ENCODE measurements at places on chromosomes 12 and 14. TPM values are rescaled to one million over a fixed set of nuclear protein-coding genes. Genes with fewer than 3 reads are reported as not detected.

The IRAK4 gene
- total RNA-seq = 68.8 TPM

The FZD10 gene
- 0.68 TPM for total RNA-seq

The CCDC91 gene
- total RNA-seq = 26.6 TPM

The SPSB2 gene
- 9.2 TPM for total RNA-seq

The FGF23 gene
- not detected for total RNA-seq

The OTOGL gene
- 0.81 TPM for total RNA-seq

The RFX4 gene
- not detected for total RNA-seq

DNA sequence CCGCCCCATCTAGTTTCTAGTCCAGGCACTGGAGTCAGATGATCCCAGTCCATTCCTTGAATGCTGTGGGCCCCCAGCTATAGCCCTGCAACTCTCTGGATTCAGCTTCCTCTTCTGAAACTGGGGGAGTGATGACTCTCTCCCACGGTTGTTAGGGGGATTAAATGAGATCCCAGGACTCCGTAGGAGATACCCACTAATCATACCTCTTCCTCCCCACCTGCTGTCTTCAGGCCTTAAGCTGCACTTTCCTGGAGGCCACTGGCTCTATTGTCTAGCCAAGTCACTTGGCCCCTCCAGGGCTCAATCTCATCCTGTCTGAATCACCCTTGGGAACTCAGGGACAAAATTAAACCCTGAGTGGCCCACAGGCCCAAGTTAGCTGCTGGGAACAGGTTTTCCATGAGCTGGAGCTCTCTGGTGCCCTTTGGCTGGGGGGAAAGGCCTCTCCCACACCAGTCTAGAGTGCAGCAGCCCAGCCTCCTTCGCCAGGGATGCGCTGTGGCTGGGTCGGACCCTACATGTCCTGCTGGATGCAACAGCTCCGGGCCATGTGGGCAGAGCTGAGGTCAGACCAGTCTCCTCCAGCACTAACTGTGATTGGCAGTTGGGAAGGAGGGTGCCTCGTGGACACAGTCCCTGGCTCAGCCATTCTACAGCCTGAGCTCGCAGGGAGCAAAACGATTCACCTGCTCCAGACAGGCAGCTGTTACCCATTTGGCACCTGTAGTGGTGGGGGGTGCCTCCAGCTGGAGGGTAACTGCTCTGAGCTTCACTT is 6.0 kb upstream of the ASB2 start:
- no peak for DNase-seq

DNA sequence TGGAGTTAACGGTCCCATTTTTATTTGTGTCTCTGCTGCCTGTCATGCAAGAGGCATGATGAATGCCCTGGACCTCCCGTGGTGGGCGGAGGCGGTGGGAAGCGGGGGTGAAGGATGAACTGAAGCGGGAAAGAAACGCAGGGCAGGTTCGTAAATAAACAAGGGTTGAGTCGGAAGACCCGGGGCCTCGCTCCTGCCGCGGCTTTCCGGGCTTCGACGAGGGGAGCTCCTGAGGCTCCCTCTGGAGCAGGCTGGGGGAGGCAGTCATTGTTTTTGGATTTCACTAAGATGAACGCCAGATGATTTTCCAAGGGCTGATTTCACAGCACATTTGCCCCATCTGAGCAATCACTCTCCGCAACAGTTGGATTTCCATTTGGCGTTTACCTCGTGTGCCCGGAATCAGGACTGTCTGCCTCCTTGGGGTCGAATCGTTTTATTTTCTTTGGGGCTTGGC is 130.2 kb downstream of the SLC38A6 start:
- no peak for DNase-seq

GRCh38 chr12:56590237-56590830 is 39.8 kb downstream of the BAZ2A start:
- no peak for DNase-seq

- DNase-seq = no peak
Observed at GRCh38 chr14:50301914-50302313, 10.1 kb downstream of the L2HGDH start.

DNA sequence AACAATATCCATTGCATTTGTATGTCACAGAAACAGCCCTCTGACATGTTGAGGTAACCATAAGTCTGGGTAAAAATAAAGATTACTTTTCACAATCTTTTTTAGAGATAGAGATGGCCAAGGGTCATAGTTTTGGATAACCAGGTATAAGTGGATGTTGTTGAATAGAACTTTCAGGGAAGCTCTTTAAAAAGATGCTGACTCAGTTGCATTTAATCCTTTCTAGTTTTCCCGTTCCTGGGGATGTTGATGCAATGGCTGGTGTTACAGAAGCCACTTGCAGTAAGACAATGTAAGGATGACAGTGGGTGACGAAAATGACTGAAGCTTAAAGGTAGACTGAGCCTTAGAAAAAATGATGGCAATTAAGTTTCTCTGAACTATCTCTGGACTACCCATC is 1473.7 kb downstream of the AACS start:
- DNase-seq = no peak

DNA sequence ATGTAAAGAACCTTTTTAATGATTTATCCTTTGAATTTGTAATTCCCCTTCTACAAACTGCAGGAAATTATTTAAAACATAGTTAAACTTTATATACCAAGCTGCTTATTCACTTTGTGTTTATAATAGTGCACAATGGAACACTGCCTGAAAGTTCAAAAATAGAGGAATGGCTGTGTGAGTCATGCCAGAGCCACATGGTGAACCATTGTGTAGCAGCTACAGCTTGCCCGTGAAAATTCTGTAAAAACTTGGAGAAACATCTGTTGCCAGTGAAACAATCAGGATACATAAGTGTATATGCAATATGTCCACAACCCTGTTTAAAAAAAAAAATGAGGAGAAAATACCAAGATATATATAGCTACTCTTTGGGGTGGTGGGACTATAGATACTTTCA is 59.5 kb downstream of the VEZT start:
- DNase-seq = no peak

DNA sequence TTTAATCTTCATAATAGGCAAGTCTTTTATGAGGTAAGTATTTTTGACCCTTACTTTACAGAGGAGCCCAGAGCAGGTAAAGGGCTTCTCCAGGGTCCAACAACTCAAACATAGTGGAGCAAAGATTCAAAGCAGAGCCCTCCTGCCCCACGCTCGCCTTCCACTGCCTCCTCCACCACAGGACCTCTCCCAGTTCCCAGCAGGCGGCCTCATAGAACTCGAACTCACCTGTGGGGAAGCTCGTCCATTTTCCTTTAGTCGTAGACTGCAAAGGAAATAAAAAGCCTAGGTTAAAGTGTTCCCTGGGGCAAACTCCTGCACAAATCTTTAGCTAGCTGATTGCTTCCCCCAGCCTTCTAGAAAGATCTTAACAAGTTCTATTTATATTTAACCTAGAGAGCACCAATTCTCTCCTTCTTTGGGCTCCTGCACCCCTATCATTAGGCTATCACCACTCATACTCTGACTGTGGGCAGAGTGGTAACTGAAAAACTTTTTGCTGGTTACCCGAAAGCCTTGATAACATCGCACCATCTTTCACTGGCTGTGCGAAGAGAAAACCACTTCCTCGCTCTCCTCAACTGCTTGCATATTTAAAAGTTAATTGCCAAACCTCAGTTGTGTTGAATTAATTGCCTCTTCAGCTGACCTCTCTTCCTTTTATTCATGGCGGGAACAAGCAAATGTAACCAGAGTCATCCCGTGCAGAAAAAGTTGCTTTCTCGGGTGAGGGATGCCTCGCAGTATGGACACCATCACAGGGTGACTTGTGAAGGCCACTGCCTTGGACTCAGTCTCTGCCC is 299.6 kb downstream of the DPF3 start:
- no peak for DNase-seq

DNA sequence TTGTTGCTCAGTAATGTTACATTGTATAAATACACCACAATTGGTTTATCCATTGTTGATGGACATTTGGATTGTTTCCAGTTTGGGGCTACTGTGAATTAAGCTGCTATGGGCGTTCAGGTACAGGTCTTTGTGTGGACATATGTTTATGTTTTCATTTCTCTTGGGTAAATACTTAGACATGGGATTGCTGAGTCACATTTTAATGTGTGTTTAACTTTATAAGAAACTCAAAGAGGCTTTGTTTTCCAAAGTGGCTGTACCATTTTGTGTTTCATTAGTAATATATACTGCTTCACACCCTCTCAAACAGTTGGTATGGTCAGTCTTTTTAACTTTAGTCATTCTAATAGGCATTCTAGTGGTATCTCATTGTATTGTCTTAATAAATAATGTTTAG is 225.0 kb downstream of the SPTSSA start:
- DNase-seq = no peak

DNA sequence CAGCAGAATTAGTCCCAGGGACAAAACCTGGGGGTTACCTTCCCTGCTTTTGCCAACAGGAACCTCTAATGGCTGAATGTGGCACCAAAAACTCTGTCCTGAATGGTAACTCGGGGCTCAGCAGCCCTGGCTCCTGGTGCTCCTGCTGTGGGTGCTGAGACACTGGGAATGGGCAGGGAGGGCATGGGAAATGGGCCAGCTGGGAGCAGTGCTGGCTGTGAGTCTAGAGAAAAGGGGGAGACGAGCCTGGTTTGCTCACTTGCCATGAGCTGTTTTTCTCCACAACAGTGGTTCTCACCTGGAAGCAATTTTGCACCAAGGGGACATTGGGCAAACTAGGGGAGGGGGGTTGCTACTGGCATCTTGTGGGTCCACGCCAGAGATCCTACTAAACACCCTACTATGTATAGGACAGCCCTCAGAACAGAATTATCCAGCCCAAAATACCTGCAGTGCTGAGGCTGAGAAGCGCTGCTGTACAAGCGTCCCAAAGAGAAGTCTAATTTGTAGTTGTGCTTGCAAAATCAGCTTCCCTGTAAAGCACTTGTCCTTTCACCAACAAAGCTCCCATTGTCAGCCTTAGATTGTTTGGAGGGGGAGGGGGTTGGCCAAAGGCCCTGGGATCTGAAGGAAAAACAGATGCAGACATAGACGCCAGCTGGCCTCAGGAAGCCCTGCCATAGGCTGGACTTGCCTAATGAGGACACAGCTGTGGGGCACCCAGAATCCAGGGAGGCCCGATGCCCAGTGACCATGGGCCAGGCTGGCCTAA is 3.6 kb downstream of the LRRC74A start:
- no peak for DNase-seq

GRCh38 chr14:39033371-39033770 is 69.7 kb downstream of the SEC23A start:
- no peak for DNase-seq

- DNase-seq = no peak
Observed at GRCh38 chr12:80472911-80473500, 29.0 kb downstream of the PTPRQ start.

DNA sequence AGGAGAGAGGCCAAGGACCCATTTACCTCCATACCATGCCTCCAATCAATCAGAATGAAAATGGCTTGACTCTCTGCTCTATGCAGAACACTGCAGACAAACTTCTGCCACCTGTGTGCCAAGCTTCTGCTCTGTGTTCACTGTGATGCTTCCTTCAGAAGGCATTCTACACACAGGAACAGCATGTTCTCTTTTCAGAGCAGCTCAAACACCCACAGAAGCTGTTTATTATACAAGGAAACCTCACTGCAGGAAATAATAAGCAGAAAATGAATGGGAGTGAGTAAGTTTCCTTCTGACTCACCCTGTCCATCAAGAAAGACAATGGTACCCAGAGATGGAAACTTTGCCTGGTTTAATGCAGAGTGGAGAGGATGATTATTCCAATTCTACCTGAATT is 2.4 kb upstream of the ESR2 start:
- no peak for DNase-seq

DNA sequence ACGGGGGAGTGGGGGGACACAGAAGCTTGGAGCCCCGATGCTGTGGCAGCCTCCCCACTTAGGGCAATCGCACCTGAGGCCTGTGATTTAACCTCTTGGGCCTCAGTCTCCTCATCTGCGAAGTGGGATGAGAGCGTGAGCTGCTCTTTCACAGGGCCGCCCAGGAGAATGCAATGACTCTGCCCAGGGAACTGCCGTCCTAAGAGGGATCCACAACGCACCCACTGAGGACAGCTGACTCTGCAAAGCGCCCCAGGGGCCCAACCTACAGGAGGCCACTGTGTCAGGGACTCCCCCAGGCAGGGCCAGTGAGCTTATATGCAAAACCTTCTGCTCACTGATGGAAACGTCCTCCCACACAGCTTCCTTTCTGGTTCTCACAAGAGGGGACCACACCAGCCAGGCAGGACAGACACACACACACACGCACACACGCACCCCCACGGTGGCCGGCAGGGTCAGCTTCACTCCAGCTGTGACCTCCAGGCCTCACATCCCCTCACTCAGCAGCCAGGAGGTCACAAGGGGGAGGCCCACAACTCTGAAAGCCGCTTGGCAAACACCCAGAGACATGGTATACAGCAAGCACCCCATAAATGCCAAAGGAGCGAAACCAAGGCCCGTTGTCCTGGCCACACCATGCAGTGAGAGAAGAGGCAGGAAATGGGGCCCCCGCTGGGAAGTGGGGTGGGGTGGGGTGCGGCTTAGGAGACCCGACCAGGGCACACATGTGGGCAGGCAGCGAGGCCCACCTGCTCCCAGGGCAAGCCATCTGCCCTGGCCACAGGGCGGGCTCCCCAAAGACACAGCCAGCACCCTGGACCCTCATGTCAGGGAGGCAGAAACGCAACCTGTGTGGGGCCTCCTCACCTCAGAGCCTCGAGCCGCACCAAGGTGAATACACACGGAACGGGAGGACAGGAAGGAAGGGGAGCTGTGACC is 73.3 kb downstream of the NCOR2 start:
- no peak for DNase-seq

DNA sequence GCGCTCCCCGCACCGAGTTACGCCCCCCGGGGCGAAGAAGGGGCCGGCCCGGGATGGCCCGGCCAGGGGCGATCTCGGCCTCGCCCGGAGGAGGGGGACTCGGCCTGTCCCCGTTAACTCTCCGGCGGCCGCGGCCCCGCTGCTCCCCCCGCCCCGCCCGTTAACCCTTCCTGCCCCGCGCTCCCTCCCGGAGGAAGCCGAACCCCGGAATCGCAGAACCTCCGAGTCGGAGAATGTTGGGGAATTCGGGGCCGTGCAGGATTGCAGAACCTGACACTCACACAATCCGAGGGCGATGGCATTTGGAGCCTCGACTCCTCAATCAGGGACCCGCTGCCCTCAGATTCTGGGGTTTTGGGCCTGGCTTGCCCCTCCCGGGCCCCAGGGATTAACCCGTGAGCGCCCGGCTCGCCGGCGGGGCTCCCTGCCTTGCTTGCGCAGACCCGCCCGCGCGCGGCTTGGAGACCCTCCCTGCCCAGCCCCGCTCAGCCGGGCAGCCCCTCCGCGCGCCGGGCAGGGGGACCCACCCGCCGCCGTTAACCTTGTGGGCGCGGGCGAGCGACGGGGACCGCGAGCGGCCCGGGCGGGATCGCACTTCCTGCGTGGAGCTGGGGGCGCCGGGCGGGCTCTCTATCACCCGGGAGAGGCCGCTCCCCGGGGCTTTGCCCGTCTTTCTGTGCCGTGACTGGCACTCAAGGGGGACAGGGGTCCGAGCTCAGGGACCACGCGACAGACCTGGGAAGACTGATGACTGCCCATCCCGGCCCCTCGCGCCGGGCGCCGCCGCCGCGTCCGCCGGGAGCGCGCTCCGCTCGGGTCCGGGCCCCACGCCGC is 18.8 kb downstream of the BEGAIN start:
- no peak for DNase-seq

GRCh38 chr14:68653804-68654203 is 139.1 kb downstream of the ZFP36L1 start:
- no peak for DNase-seq

All from thoracic aorta (tissue), 2 donors.